ENCODE measurements at places on chromosomes 2 and 18.

GRCh38 chr2:127197475-127198385 lies 22.4 kb downstream of the CYP27C1 start:
- peak; percentile 26 for DNase-seq

- peak; percentile 33 for DNase-seq
Measured at GRCh38 chr2:157592948-157593347, 35.7 kb downstream of the ACVR1C start.

DNA sequence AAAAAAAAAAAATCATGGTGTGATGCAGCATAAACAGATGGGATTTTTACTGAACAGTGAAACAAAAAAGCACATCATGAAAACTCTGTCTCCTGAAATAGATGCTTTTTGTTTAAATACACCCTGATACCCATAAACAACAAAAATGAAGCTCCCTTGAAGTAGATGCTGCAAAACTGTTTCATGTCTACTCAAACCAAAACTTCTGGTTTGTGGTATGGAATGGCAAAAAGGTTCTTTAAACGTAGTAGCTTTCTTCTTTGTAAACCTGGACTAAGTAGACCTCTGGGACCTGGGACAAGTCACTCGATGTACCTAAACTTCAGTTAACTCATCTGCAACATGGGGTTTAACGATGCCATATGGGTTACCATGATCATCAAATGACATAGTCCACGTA lies 64.4 kb upstream of the RAPH1 start:
- DNase-seq, result no peak

DNA sequence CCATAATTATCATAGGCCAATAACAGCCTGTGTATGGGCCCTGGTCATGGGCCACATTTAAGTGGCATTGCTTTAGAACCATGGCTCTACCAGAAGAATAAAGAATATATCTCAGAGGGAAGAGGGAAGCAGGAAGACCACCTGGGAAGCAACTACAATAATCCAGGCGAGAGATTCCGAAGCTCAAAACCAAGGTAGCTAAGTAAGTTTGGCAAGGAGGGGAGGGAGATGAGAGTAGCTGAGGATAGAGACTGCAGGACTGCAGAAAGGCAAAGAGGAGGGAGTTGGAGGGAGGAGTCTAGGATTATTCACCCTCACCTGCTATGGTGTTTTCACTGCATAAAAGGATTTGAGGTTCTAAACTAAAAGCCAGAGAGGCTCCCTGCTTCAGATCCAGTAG lies 293.5 kb downstream of the SETBP1 start:
- no peak for DNase-seq

GRCh38 chr2:147937744-147938349 lies 82.7 kb downstream of the ORC4 start:
- peak; percentile 20 for DNase-seq

GRCh38 chr2:51441786-51442185 lies 409.9 kb upstream of the NRXN1 start:
- DNase-seq, result no peak

GRCh38 chr2:59171019-59171418 lies 929.9 kb upstream of the FANCL start:
- DNase-seq, result no peak

- DNase-seq, result no peak
Measured at GRCh38 chr18:63017977-63018376, 301.6 kb downstream of the BCL2 start.

DNA sequence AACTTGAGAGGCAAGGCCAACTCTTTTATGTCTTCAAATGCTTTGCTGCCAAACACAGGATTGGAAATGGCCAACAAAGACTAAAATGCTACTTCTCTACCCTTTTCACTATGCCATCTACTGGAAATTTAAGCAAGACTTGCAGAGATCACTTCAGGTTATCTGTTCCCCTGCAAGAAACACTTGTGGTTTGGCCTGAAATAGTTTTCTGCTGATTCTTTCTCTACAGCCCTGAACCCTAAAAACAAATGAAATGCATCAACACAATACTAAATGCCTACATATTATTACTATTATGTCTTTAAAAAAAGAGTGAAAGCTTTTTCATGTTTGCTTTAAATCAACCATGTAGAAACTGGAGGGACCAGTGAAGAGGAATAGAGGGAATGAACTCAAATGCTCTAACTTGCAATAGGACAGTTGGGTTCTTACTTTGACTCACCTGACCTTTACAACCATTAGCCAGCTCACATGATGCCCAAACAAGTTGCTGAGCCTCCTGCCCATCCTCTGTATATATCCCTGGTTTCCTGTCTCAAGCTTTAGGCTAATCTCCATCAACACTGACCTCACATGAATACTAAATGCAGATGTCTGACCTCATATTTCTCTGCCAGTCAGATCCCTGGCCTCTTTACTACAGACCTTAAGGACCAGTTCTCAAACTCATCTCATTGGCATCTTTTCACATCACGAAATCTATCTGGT lies 17.5 kb upstream of the ADAM17 start:
- no peak for DNase-seq

DNA sequence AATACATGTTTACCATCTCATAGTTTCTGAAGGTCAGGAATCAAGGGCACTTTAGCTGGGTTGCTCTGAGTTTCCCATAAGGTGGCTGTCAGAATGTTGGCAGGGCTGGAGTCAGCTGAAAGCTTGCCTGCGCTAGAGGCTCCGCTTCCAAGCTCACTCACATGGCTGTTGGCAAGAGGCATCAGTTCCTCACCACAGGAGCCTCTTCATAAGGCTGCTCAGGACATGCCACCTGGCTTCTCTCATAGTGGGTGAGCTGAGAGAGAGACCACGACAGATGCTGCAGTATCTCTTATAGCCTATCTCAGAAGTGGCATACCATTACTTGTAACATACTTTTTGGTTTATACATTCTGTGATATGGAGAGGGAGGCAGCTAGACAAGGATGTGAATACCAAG lies 7.2 kb downstream of the HADHB start:
- DNase-seq, result no peak

DNA sequence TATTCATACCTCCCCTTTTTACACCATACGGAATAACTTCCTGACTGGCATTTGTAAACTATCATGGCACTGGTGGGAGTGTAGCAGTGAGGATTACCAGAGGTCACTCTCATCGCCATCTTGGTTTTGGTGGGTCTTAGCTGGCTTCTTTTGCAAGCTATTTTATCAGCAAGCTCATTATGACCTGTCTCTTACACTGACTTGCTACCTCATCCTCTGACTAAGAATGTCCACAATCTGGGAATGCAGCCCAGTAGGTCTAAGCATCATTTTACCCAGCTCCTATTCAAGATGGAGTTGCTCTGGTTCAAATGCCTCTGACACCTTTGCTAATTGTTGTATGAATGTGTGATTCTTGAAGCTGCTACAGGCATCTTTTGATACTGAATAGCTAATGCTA lies 950.8 kb upstream of the SLC39A10 start:
- no peak for DNase-seq

GRCh38 chr2:33023728-33024500 lies 77.2 kb downstream of the LTBP1 start:
- DNase-seq, result no peak

- no peak for DNase-seq
Measured at GRCh38 chr2:184611361-184612085, 13.2 kb downstream of the ZNF804A start.

All from NCI-H1930 (cell line).